ENCODE measurements at places on chromosomes 2 and 18. TPM values are rescaled to one million over a fixed set of nuclear protein-coding genes. Genes with fewer than 3 reads are reported as not detected.
A peak's percentile ranks its signal among the peaks of the same experiment; 100 is the strongest.

DNA sequence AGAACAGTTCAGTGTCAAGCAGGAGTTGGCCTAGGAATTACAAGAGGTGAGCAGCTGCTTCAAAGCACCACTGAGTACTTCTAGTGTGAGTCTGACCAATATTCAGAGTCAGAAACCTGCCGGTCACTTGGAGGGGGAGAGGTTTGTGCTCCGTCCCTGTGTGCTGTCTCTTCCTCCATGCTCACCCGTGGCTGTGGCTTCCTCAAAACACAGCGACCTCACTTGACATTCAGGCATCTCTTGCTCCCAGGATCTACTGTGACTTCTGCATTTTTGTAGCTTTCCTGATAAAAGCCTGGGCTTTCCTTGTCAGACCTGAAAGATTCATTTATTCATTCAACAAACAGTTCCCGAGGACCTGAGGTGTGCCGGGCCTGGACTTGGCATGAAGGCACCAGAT lies 32.9 kb downstream of the TPRKB start:
- H3K27me3 ChIP-seq = no peaks in the 10 kb centered on the region
- H3K4me3 ChIP-seq = no peak overlapping the region
- H3K27ac ChIP-seq = no peak overlapping the region
- peaks cover 21% of the 10 kb centered on the region for H3K4me1 ChIP-seq

DNA sequence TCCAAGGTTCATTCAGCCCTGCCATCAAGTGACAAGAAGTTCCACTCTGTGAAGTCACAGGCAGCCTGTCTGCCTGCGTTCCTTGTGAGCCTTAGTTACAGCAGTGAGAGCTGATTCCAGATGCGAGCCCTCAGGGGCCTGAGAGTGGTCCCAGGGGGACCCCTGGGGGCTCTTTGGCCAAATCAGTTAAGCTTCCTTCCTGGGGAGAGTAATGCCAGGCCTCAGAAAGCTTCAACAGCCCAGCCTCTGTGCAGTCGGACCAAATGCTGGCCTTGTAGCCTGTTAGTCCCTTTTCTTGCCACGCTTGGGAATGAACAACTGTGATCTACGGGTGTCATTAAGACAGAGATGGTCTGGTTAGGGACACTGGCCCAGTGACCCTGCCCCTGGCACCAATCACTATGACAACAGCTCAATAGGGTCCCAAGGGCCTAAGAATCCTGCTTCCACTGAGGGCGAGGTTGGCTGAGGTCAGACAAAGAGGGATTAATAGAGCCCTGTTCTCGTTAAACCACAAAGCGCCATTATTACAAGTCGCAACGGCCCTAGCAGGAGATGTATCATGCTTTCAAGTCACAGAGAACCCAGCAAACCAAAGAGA lies 50.9 kb downstream of the HS1BP3 start:
- H3K4me3 ChIP-seq = no peak overlapping the region
- H3K36me3 ChIP-seq = no peaks in the 10 kb centered on the region
- no peaks in the 10 kb centered on the region for H3K27me3 ChIP-seq
- H3K27ac ChIP-seq = no peak overlapping the region

The LRRTM4 gene
- total RNA-seq = 0.08 TPM

DNA sequence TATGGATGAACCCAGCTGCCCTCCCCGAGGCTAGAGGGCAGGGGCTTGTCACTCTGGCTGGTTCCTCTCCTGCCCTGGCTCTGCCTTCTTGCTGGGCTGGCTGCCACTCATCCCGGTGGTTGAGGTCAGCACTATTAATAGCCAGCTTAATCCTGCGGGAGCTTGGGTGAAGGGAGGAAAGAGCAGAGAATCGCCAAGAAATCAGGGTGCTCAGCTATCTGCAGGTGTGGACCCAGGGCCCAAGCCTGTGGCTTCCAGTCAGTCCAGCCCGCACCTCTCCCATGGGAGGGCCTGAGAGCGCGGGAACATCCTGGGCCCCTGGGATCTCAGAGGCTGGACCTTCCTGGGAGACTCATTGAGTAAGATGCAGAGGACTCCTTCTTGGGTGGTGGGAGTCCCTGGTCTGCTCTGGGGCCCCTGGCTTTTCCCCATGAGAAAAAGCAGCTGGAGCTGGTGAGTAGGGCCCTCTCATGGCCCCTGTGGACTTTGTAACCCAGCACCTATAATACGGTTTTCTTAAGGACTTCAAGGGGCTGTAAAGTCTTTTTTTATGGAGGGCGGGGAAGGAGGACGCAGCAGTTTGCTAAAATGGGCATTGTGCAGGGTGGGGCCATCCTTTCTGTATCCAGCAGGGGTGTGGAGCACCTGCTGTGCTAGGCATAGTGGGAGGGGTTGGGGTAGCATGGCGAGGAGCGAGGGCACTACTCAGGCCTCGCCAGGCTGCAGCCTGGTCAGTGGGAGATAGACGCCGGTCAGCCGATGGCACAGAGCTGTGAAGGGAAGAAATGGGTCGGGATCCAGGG lies 27.4 kb upstream of the CNNM3 start:
- no peak overlapping the region for H3K27ac ChIP-seq
- peak; percentile 57 for DNase-seq
- H3K27me3 ChIP-seq = no peaks in the 10 kb centered on the region
- no peaks in the 10 kb centered on the region for H3K4me1 ChIP-seq
- H3K36me3 ChIP-seq = no peaks in the 10 kb centered on the region

The CYP27A1 gene
- 62.8 TPM for total RNA-seq

- DNase-seq = no peak
- H3K27ac ChIP-seq = no peak overlapping the region
- H3K27me3 ChIP-seq = no peaks in the 10 kb centered on the region
- H3K36me3 ChIP-seq = no peaks in the 10 kb centered on the region
Observed at GRCh38 chr18:51614033-51614432, 416.6 kb upstream of the MEX3C start.

Measured in testis (tissue), 5 donors.